ENCODE measurements at places on chromosomes 3 and 15. TPM values are rescaled to one million over a fixed set of nuclear protein-coding genes. Genes with fewer than 3 reads are reported as not detected.

GRCh38 chr15:47678040-47678439 lies 39.3 kb upstream of the SEMA6D start:
- no peak for DNase-seq

DNA sequence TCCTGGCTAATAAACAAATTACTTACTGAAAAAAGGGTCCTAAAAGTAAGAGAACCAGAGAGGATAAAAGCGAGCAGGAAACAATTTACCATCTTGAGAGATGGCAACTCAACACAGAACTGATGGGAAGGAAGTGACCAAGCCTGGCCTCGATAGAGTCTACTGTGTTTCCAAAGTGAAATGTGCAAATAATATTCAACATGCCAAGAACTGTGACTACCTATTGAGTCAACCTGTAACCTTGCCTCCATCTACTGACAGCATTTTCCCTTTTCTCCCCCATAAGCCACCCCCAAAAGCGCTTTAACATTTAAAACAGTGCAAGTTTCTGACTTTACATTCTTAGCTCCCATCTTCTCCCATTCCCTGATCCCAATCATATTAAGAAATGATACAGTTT lies 75.4 kb upstream of the PSMD6 start:
- no peak for DNase-seq

- peak; percentile 78 for DNase-seq
Observed at GRCh38 chr3:181176601-181177000, 187.1 kb upstream of the DNAJC19 start.

- DNase-seq: no peak
Observed at GRCh38 chr15:98304371-98304770, 343.9 kb downstream of the ARRDC4 start.

GRCh38 chr15:32718821-32719716 lies 1.3 kb downstream of the GREM1 start:
- DNase-seq: no peak

DNA sequence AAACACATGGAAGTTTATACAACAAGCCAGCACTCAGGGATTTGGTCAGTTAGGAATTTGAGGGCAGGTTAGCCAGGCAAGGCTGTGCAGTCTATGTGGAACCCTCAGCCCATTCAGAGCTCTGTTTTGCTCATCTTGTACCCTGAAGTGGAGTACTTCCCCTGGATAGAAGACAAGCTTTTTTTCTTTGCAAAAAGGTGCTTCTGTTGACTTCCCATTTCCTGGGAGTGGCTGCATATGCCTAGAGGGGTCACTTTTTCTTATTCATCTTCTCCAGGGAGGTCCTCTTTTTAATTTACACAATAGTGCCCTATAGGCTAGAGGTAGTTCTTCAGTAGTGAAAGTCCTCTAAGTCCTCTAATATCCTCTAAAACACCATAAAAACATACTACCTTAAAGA lies 225.0 kb upstream of the P2RY1 start:
- DNase-seq: no peak

Gene CHRNA7
- total RNA-seq: 1.3 TPM

Gene PRRT3
- 0.46 TPM for total RNA-seq

DNA sequence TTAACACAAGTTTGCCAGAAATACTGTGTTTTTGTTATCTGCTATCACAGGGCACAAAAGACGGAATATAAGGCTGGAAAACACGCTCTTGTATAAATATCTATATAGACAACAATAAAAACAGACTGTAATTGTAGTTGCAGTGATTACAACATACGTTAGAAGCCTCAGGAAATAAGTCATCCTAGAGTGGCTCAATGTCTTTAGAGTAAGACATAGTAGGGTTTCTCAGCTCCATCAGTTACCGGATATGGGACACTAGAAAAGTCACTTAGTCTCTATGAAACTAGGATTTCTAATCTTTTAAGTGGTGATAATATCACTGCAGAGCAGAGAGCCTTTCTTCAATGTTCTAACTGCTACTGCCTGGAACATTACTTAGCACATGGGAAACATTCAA lies 208.8 kb downstream of the STAG1 start:
- no peak for DNase-seq

- DNase-seq: peak; percentile 58
Observed at GRCh38 chr15:23403550-23403949, 43.5 kb downstream of the GOLGA6L2 start.

DNA sequence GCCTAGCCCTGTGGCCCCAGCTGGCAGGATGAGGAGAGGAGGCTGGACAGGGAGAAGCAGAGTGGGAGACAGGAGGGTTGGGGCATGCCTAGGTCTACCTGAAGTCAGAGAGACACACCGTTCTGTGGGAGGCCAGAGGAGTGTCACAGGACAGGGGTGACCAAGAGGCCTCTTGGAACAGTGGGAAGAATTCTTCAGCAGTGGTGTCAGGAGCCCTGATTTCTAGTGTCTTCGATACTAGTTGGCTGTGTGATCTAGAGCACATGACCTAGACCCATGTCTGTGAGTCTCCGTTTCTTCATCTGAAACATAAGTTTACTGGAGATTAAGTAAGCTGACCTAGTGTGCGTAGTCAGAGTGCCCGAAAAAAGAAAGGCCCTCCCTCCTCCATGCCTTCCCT lies 92.2 kb downstream of the EEFSEC start:
- no peak for DNase-seq

DNA sequence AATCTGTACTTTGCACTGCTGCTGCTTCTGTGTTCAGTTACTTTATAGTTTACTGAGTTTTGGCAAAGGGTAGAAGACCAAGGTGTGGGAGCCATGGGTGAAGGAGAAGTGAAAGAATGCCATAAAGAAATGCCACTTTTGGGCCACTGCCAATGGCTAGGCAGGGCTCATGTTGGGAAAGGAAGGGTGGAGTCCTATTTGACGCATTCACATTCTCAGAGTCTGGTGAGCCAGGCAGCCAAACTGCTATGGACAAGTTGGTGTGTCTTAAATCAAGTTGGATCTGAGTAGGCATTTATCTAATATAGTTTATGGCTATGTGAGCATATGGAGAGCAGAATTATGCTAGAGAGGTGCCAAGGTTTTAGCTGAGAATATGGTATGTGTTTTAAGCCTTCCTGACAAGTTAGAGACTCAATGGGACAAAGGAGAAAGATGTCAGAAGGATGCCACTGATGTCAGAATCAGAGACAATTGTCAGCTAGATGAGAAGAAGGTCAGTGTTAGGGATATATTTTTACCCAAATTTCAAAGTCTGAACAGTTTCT lies 296.1 kb downstream of the AGBL1 start:
- DNase-seq: no peak

GRCh38 chr15:61756071-61756820 lies 304.0 kb downstream of the VPS13C start:
- DNase-seq: no peak

- DNase-seq: no peak
Observed at GRCh38 chr15:82943176-82943575, 9.3 kb downstream of the HOMER2 start.

DNA sequence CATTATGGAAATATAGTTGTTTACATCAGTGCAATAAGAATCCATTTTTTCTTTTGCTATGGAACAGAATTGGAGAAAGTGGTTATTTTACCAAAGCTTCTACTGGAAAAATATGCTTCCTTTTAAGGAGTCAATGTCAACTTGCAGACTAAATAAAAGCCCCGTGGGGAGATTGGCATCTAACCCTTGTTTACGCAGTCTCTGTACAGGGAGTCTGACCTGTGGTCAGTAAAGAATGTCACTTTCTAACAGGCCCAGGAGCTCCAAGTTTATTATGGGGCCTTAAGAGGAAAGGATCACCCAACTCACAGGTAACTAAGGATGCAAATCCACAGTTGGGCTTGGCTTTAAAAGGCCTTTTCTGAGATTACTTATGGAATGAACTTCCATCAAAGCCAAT lies 1751.2 kb downstream of the SI start:
- DNase-seq: no peak

DNA sequence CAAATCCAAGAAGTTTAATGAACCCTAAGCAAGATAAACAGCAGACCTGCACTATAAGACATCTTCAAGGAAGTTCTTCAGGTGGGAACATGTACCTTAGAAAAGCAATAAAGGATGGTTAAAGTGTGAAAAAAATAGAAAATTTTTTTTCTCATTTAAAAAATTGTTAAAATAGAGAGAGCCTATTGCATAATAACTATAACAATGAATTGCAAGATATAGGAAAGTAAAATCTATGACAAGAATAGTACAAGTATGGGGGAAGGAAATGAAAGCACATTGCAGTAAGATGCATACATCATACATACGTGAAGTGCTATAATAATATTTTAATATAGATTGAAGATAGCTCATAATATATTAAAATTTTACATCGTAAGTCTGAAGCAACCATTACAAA lies 310.1 kb upstream of the KCNMB2 start:
- DNase-seq: no peak

- no peak for DNase-seq
Observed at GRCh38 chr3:42166662-42167300, 75.6 kb downstream of the TRAK1 start.

Gene NANOGP8
- not detected for total RNA-seq

DNA sequence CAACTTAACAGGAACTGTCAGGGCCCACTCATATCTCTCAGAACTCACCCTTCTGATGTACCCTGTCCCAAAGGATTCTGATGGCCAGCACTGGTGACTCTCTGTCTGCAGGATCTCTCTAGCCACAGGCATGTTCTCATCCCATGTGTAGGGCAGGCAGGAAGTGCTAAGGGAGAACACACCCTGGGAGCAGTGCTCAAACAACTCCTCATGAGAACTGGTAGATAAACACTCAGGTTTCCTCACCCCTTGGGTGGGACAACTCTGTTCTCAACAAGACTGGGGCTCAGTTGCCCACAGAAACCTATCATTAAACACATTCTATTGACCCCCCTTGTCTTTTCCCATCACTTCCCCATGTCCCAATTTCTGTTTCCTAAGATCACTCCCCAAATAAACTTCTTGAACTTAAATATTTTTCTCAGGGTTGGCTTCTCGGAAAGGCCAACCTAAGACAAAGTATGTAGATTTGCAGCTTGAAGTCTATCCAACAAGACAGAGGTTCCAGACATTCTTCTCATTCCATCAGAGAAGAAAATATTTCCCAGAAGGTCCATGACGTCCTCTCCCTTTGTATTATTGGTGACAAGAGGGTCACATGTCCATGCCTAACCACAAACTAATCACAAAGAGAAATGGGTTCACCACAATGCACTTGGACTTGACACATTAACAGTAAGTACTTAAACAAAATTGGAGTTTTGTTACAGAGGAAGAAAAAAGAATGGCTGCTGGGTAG lies 276.6 kb upstream of the GADL1 start:
- DNase-seq: no peak

GRCh38 chr3:194574639-194575483 lies 58.4 kb downstream of the TMEM44 start:
- DNase-seq: peak; percentile 52
